A549 treated with Mapracorat at 1 μM for 4 hours (cell line): ENCODE measurements at places on chromosomes 11 and 22. TPM values are rescaled to one million over a fixed set of nuclear protein-coding genes. Genes with fewer than 3 reads are reported as not detected.

The KRTAP5-9 gene
- not detected in 5 replicates for total RNA-seq

The PLEKHB1 gene
- total RNA-seq = 0.73 to 1.5 TPM (median 0.86 TPM) in 5 replicates

The APOBEC3F gene
- 1.6 to 2.4 TPM (median 2.2 TPM) in 5 replicates for total RNA-seq

The HEPN1 gene
- not detected in 5 replicates for total RNA-seq

The SBF1 gene
- 16.7 to 25.8 TPM (median 24.6 TPM) in 5 replicates for total RNA-seq

The MAPK8IP1 gene
- 5.3 to 6.5 TPM (median 6.3 TPM) in 5 replicates for total RNA-seq

The GPR152 gene
- 0.15 TPM in 1 of 5 replicates, not detected in the others for total RNA-seq

The NXPE4 gene
- total RNA-seq = not detected in 5 replicates

The MGAT3 gene
- 0.43 to 0.84 TPM (median 0.71 TPM) in 5 replicates for total RNA-seq

The POU2AF1 gene
- not detected in 5 replicates for total RNA-seq

The LRRC74B gene
- total RNA-seq = not detected in 5 replicates

The HBE1 gene
- 0.20 TPM in 1 of 5 replicates, not detected in the others for total RNA-seq

The CASTOR1 gene
- total RNA-seq = 3.4 to 7.0 TPM (median 6.0 TPM) in 5 replicates

The FGF4 gene
- total RNA-seq = not detected in 5 replicates

The HIC2 gene
- total RNA-seq = 2.3 to 3.2 TPM (median 2.9 TPM) in 5 replicates

The RBM4B gene
- 17.6 to 22.3 TPM (median 19.3 TPM) in 5 replicates for total RNA-seq

The NLRP10 gene
- total RNA-seq = not detected in 5 replicates

The PGA5 gene
- not detected in 5 replicates for total RNA-seq

The DRD2 gene
- total RNA-seq = not detected in 5 replicates

The PDGFB gene
- total RNA-seq = 3.3 to 4.1 TPM (median 3.7 TPM) in 5 replicates

The BIK gene
- total RNA-seq = 1.1 to 2.1 TPM (median 1.8 TPM) in 5 replicates

The CEP126 gene
- 2.6 to 3.8 TPM (median 2.9 TPM) in 5 replicates for total RNA-seq

The OR51B4 gene
- not detected in 5 replicates for total RNA-seq

The ANKK1 gene
- total RNA-seq = 0.07 TPM in 1 of 5 replicates, not detected in the others

The ZNF74 gene
- 4.8 to 7.1 TPM (median 5.8 TPM) in 5 replicates for total RNA-seq

The ZFTA gene
- 3.8 to 6.9 TPM (median 6.0 TPM) in 5 replicates for total RNA-seq

The SYT13 gene
- total RNA-seq = 5.8 to 6.6 TPM (median 5.9 TPM) in 5 replicates

The ANAPC15 gene
- total RNA-seq = 83.8 to 91.6 TPM (median 89.3 TPM) in 5 replicates

The DDIAS gene
- total RNA-seq = 13.0 to 18.5 TPM (median 15.2 TPM) in 5 replicates

The NXPE1 gene
- not detected in 5 replicates for total RNA-seq

The CNIH2 gene
- 2.2 to 3.4 TPM (median 2.4 TPM) in 5 replicates for total RNA-seq
